ENCODE measurements at places on chromosomes 2 and 18.

- no peak for DNase-seq
Observed at GRCh38 chr2:59734743-59735142, 818.7 kb downstream of the BCL11A start.

- DNase-seq = no peak
Observed at GRCh38 chr2:211931314-211931713, 607.3 kb downstream of the ERBB4 start.

DNA sequence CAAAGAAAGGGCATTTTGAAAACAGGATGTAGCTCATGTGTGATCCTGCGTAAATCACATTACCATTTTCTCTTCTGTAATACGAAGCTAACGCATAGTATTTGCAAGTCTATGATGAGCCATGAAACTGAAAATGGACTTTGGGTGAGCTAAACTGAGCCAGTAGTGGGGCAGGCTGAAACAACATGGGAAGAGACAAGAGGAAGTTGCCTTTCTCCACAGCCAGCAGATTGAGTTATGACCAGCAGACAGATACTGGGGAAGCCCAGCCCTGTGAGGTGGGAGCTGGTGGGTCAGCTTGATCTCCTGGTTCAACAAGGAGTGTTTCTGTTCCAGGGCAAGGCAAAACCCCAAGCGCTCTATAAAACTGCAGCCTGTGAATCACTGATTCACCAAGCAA is 11.8 kb downstream of the CYRIA start:
- DNase-seq = no peak

DNA sequence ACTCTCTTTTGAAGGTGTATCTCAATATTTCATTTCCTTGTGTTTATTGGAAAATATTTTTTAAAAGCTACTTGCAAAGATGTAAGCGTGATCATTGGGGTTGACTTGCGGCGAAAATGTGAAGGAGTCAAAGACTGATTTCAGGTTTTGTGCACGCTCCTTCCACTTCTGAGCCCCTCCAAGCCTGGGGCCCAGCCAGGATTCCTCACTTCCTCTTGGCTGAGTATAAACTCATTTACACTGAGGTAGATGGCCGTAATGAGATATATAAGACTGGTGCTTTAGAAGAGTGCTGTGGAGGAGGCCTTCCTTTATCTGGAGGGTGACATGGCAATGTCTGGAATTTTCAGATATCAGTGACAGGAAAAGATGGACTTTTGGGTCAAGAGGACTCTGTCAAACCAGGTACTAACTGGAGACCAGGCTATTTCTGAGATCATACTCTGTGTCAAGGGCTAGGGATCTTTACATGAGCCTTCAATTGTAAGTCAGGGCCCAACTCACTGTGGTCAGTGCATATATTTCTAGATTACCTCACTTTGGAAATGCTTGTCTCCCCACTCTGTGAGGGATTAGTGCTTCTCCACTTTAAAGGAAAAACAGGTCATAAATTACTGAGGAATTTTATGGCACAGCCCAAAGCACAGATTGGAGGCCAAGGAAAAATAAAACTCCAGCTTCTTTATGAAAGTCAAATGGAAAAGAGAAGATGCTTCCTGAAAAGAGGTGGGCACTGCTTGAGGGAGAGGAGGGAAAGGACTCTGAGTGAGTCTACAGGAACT is 22.8 kb downstream of the PRKCE start:
- DNase-seq = no peak

DNA sequence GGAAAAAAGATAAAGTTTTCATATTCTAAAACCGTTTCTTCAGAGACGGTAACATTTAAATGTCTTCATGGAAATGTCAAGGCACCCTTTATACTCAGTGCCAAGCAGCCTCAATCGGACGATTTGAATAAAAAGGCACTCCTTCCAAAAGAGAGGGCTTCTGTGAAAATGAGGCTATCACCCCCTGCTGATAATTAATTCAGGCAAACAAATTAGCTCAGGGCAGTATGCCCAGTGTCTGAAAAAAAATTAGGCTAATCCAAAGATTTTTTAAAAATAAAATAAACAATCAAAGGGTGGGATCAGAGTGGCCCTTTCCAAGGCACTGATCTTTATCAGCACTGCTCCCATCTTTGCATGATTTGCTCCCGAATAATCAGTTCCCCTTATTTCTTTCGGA is 151.0 kb upstream of the PID1 start:
- DNase-seq = no peak

DNA sequence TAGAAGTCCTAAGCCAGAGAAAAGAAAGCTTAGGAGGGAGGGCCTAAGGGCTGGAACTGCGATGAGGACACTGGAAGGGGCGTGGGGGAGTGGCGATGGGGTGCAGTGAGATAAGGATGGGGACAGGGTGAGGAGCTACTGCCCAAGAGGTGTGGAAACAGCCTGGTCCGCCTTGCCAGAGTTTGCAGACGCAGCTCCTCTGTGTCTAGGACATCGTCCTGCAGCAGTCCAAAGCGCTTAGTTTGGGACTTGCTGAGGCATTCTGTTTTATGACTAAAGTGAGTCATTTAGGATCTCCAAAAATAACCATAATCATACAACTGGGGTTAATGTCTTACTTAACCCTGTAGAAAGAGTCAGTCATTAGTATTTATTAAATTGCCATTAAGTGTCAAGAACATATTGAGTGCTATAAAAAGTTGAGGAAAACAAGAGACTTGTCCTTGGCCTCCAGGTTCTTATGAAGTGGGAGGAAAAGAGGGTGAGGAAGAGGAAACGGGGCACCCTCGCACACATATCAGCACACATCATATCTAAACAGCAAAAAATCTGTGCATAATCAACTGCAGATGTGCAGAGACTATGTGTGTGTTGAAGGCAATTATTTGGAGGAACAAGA is 74.8 kb downstream of the CDK15 start:
- DNase-seq = no peak

GRCh38 chr2:86476918-86477317 is 35.7 kb downstream of the KDM3A start:
- no peak for DNase-seq

DNA sequence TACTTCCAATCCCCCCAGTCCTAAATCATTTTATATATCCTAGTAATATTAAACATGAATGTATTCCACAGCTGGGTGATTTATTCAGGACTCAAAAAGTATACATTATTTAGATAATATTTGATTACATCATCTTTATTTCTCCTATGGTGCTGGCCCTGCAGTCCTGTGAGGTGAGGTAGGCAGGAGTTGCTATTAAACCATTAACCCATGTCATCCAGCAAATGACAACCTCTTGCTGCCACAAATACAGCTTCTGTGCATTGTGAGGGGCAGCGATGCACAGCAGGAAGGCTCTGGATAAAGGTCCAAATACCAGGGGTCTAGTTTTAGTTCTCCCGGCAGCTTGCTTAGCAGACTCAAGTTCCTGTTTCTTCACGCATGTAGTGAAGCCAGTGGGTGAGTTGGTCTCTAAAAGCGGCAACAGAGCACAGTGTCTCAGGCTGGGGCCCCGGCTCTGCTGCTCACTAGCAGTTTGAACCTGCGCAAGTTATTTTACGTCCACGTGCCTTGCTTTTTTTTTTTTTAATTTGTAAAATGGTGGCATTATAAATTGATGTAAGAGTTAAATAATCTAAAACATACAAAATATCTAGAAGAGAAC is 36.1 kb downstream of the INSIG2 start:
- no peak for DNase-seq

DNA sequence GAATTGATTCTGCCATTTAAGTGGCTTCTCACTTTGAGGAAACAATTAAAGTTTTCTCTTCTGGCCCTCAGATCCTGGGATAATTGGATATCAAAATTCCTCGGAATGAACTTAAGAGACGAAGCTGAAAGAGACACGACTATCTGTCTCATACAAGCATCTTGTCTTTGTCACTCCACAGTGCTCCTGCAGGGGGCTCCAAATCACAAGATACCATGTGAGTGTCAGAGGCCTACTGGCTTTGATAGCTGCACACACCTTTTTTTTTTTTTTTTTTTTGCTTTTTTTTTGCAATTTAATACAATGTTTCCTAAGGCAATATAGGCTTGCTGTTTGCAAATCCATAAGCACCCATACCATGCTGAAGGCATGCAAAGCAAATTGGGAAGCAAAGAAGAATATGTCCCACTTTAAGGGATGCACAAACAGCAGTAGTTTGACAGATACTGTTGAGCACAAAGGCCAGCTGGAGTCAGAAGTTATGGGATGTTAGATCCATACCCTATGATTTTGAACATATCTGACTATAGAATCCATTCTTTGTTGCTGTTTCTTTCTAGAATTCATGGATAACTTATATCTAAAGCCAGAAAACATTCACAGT is 109.0 kb upstream of the CBLN2 start:
- peak; percentile 19 for DNase-seq

GRCh38 chr2:235556086-235556485 is 62.2 kb downstream of the AGAP1 start:
- DNase-seq = no peak

DNA sequence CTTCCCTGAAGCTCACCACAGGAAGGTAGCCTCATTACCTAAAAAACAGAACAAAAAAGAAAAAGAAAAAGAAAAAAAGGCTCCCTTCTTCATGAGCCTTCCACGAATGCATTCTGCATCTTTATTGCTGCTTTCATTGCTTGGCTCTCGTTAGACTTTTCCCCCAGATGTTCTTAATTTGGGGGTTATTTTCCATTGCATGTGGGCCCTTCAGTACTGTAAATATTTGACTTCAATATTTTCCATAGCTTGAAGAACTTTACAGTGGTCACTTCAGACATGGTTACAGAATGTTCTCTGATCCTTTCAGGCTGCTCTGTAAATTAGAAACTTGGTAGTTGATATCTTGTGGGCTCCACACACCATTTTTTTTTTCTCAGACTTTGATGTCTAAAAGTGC is 65.6 kb upstream of the COPS8 start:
- no peak for DNase-seq

GRCh38 chr18:61852496-61852895 is 40.3 kb downstream of the RNF152 start:
- no peak for DNase-seq

GRCh38 chr2:112141626-112142007 is 3.4 kb downstream of the FBLN7 start:
- no peak for DNase-seq

- DNase-seq = peak; percentile 26
Observed at GRCh38 chr2:238720232-238720672, 127.6 kb upstream of the TWIST2 start.

DNA sequence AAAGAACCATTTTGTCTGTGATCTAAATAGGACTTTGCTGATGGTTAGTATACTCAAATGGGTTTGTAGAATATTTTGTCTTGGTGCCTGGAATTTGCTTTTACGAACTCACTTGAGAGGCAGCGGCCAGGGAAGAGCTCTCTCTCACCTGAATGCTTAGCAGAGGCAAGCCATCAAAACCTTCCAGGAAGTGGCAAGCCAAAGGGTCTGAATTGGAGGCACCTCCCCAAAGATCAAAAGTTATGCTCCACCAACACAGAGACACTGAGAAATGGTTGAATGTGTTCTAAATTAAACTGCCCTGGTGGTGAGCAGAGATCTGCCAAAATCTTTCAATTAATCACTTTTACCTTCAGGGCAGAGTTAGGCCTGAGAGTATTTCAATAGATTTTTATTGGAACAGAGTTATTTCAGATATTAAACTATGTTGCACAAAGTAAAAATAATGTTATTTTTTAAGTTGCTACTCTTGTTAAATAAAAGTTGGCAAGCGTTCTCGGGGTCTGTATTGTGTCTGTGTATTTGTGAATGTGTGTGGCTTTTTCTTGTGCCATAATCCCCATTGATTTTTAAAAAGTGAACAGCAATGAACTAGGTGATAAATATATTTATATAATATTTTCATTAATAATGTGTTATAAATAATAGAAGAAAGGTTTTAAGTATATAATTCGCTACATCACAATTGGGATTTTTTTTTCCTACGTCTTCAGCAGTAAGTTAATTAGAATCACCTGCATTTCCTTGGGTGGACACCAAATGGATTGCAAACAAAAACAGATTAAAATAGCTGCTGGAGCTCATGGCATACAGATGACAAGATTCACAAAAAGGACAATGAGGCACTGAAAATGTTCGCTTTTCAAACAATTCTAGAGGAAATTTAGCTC is 416.1 kb downstream of the ARHGAP15 start:
- DNase-seq = no peak

GRCh38 chr2:186968277-186968676 is 119.3 kb upstream of the ZSWIM2 start:
- no peak for DNase-seq

DNA sequence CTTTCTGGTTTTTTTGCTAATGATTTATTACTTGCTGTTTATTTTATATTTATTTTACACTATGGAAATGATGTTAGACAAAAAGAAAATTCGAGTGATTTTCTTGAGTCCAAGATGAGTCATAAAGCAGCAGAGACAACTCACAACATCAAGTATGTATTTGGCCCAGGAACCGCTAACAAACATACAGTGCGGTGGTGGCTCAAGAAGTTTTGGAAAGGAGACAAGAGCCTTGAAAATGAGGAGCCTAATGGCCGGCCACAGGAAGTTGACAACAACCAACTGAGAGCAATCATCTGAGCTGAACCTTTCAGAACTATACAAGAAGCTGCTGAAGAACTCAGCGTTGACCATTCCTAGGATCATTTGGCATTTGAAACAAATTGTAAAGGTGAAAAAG is 594.1 kb downstream of the SATB2 start:
- DNase-seq = no peak

DNA sequence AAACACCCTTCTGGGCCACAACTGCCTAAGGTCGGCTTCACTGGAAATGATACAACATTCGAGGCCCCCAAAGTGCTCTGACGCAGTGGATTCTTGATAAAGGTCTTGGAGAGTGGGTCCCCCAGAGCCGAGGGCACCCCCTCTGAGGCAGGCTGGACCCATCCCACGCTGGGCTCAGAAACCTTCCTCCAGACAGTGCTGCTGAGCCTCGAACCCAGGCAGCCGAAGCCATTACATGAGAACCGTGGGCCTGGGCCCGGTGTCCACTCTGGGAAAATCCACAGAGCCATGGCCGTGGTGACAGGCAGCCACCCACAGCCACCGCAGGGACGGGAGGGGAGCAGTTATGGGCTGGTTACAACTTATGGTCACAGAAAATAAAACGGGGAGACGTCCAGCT is 81.4 kb upstream of the ID2 start:
- DNase-seq = no peak

- no peak for DNase-seq
Observed at GRCh38 chr18:26003356-26003755, 87.1 kb downstream of the SS18 start.

DNA sequence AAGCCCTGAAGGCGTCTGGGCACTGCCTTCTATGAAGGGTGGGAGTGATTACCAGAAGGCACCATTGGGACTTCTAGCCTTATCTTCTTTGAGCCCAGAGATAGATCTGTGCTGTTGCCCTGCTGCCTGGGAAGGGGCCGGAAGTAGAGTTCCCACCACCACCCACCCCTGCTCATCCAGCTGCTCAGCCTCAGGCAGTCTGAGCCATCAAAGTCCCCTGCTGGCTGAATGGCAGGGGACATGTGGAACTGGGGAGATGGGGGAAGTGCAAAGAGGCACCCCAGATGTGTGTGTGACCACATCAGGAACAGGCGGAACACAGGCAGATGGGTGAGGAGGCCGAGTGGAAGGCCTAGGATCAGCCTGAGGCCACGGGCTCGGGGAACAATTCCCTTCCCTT is 3.3 kb upstream of the WNT10A start:
- DNase-seq = no peak

GRCh38 chr2:153986488-153987229 is 114.9 kb downstream of the GALNT13 start:
- DNase-seq = peak; percentile 84

Data from NCI-H460 (cell line).